Brain microvascular endothelial cell (primary cell): ENCODE measurements at places on chromosomes 16 and 17.

GRCh38 chr17:49753959-49754391 is 10.0 kb downstream of the FAM117A start:
- DNase-seq, result no peak

GRCh38 chr17:63035271-63035670 is 69.2 kb downstream of the TANC2 start:
- peak; percentile 63 for DNase-seq

GRCh38 chr17:40460604-40460967 is 17.3 kb downstream of the IGFBP4 start:
- DNase-seq, result no peak

DNA sequence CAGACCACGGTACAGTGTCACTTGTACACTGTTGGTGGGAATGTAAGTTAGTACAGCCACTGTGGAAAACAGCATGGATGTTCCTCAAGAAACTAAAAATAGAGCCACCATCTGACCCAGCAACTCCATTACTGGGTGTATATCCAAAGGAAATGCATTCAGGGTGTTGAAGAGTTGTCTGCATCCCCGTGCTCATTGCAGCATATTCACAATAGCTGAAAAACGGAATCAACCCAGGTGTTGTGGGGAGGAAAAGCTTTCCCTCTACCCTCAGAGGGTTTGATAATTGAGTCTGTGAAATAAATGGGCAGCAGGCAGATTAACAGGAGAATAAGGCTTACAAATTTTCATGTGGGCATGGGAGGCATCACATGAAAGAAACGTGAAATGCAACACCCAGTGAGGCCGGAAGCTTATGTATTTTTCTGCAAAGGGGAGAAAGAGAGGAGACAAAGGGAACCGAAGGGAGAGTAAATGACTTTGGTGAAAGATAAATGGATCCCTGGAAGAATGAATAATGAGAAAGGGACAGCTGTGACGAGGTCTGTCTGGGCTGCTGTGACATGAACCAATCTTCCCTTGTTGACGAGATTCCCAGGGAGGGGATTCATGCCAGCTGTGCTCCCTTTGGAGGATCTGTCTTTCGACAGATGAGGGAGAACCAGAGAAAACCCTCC is 106.2 kb downstream of the KCNJ12 start:
- DNase-seq, result no peak

DNA sequence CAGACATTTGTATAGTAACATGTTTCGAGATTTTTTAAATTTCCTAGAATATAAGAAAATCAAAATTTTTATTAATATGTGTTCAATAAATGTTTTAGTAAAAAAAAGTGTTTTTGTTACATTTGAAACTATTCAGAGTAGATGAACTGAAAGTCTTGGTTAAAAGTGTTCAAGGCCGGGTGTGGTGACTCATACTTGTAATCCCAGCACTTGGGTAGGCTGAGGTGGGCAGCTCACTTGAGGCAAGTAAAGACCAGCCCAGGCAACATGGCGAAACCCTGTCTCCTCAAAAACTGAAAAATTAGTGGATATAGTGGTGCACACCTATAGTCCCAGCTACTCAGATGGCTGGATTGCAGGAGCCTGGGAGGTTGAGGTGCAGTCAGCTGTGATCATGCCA is 16.8 kb upstream of the PHKG2 start:
- DNase-seq, result no peak

DNA sequence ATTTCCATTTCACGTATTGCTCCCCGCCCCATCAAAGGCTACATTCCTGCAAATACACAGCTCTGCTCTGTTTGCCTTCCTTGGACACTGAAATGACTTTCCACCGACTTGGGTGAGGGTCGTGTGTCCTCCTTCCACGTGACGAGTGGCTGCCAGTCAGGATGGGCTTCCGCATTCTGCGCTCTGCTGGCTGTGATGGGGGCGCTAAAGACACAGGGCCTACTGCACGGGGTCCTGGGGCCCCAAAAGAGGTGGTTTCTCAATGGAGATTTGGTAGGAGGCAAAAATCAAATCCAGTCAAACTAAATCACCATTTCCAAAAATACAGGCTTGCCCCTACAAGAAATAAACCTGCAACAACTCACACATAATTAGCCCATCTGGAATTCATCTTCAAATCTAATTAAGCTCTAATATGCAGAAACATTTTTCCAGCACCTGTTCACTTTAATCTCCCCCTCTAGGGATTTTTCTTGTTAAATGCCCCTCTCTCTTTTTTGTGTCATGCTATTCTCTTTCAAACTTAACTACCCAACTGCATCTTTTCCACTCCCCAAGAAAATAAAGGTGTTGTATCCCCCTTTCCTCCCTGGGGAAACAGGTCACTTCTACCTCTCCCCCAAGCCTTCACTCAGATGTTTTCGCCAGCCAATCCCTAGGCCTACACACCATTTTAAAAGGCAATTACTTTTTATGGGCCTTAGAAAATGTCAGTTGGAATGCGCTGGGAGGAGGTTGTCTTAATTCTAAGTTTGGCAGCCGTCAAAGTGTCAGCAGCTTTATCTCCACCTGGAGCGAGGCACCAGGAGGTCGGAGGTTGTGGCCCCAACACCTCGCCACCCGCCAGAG is 21.9 kb upstream of the FAAP100 start:
- no peak for DNase-seq

DNA sequence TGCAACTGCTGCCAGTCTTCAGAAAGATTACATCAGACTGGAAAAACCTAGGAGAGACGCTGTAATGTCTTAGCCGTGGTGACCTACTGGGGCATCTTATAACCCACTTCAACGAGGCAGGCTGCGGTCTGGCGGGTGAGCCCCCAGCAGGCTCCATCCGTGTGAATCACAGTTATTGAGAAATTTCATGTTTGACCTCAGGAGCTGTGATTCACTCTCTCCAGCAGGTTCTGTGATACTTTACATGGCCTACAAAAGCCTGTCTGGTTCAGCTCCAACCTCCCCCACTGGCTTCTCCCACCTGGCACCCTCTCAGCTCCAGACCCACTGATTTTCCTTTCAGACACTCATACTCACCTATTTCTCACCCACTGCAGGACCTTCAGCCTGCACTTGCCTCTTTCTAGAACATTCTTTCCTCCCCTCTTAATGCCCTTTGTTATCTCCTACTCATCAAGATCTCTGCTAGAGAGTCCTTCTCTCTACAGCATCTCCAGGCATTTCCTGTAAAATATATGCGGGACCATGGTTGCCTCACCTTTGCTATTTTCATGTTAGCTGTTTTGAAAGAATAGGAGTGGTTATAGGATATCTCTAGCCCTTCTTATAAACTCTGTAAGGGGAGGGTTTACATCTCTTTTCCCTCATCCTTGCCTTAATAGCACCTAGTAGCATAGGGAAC is 227.9 kb downstream of the MAF start:
- peak; percentile 81 for DNase-seq

DNA sequence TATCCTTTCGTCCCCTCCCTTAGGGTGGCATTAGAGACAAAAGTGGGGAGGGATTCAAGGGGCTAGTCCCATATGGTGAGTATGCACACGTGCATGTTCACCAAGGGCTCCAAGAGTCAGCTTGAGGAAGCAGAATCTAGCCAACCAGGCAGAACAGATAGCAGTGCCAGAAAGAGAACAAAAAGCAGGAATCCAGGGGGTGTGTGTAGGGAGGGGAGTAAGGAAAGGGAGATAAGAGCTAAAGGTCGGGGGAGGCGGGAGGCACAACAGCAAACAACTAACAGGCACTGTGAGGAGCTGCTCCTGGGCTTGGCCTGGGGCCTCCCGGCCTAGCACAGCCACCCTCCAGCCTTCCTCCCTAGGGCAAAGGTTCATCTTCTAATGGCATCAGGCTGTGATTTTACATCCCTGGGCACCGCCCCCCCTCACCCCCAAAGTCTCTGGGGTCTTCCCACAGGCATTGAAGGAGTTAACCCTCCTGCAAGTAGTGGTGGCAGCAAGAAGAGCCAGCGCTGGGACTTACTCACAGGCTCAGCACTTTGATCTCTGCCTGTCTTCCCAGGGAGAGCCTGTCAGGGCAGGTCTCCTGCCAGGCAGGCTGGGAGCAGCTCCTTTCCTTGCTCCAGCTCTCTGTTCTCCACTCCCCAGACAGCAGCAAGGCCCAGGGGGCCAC is 12.4 kb upstream of the SUPT4H1 start:
- DNase-seq, result no peak

DNA sequence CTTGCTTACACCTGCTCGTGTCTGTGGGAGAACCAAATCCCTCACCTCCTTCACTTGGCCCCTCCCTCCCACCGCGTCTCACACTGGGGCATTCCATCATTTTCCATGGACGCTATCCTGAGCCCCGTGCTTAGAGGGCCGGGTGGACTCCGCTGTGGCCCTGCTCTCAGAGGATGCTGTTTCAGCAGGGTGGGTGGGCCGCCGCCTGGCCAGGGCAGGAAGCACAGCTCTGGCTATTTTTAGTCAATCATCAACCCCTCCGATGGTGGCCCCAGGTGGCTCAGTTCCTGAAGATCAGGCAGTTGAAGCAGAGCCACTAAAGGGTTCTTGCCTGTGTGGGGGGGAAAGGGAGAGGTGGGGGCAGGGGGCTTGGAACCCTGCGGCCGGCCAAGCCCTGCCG is 230.3 kb downstream of the ENGASE start:
- DNase-seq, result no peak

DNA sequence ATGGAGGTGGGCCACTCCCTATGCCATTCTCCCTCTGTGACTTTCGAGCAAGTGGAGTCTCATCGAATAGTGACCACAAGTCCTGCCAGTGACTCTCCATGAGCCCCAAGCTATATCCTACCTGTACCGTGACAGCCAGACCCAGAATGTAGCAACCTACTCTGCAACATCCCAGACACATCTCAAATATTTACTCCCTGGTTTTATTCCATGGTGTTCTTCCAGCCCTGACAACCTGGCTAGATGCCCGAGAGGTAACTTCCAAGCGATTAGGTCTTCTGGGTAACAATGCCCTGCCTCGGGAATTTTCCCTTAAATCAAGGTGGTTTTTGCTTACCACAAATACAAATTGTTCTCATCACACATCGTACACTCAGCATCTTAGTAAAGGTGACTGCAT is 211.7 kb downstream of the ZFHX3 start:
- no peak for DNase-seq

DNA sequence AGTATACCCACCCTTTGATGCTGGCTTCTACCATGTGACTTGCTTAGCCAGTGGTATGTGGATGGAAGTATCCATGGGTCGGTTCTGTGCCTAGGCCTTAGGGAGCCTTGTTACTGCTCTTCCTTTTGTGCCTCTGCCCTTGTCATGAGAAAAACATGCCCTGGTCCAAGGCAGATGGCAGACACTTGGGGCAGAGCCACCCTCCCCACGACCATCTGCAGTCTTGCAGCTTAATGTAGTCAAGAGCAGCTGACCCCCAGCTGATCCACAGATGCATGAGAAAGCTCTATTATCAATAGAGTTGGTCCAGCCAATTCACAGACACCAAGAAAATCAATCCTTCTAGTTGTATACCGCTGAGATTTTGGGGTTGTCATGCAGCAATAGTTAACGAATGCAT is 95.7 kb downstream of the SLC39A11 start:
- no peak for DNase-seq

GRCh38 chr17:82831818-82832200 is 8.0 kb downstream of the ZNF750 start:
- DNase-seq, result no peak

- DNase-seq, result peak; percentile 6
Observed at GRCh38 chr17:81171941-81172340, 5.9 kb upstream of the AATK start.

DNA sequence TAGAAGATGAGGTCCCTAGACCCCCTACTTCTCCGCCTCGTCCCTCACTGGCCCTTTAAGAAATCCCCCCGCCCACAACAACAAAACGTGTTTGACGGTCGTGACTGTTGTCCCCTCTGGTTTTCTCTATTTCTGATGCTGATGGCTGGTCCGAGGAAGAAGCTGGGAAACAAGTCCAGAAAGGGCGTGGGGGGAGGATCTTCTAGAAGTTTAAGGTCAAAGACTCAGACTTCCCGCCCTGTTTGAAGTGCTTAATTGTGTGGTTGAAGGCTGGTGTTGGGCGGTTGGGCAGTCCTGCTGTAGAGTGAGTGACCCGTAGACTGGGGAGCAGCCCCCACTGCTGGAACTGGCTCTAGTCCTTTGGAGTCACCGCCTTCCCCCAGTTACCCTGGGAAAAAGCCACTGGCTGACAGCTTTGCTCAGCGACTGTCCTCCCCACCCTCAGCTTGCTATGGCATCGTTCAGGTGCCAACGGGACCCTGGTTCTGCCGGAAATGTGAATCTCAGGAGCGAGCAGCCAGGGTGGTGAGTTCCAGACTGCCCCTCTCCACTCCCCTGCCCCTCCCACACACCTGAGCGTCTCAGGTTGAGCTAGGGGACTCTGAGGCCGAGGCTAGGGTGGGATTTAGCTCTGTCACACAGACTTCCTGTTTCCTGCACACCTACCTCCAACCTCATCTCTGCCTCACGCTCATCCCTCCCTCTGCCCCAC is 1.6 kb downstream of the MLLT6 start:
- no peak for DNase-seq

GRCh38 chr17:68628576-68628957 is 27.4 kb upstream of the FAM20A start:
- DNase-seq, result no peak

- no peak for DNase-seq
Observed at GRCh38 chr16:57680842-57681375, 12.8 kb downstream of the ADGRG3 start.

GRCh38 chr16:74625500-74626350 is 18.8 kb upstream of the GLG1 start:
- no peak for DNase-seq

- peak; percentile 79 for DNase-seq
Observed at GRCh38 chr16:52812678-52813556, 239.8 kb downstream of the CHD9NB start.

DNA sequence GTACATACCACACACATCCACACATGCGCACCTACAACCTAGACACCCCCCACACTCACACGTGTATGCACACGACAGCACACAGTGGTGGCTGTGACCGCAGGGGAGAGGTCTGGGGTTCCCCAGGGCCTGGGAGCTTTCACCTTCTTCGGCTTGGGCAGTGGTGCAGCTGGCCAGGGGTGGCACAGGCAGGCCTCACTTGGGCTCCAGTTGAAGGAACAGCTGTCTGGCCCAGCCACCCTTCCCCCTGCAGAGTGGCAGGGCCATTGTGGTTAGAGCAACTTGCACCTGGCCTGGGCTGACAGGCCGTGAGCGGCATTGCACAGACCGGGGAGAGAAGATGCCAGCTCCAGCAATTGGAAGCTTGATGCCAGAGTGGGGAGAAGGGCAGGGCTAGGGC is 114.5 kb upstream of the GSE1 start:
- DNase-seq, result no peak

- DNase-seq, result no peak
Observed at GRCh38 chr17:65918500-65918899, 273.4 kb downstream of the CEP112 start.
